ENCODE measurements at places on chromosomes 12 and 14.
A peak's percentile ranks its signal among the peaks of the same experiment; 100 is the strongest.

- no peak for DNase-seq
Observed at GRCh38 chr12:94207849-94208621, 59.7 kb downstream of the PLXNC1 start.

DNA sequence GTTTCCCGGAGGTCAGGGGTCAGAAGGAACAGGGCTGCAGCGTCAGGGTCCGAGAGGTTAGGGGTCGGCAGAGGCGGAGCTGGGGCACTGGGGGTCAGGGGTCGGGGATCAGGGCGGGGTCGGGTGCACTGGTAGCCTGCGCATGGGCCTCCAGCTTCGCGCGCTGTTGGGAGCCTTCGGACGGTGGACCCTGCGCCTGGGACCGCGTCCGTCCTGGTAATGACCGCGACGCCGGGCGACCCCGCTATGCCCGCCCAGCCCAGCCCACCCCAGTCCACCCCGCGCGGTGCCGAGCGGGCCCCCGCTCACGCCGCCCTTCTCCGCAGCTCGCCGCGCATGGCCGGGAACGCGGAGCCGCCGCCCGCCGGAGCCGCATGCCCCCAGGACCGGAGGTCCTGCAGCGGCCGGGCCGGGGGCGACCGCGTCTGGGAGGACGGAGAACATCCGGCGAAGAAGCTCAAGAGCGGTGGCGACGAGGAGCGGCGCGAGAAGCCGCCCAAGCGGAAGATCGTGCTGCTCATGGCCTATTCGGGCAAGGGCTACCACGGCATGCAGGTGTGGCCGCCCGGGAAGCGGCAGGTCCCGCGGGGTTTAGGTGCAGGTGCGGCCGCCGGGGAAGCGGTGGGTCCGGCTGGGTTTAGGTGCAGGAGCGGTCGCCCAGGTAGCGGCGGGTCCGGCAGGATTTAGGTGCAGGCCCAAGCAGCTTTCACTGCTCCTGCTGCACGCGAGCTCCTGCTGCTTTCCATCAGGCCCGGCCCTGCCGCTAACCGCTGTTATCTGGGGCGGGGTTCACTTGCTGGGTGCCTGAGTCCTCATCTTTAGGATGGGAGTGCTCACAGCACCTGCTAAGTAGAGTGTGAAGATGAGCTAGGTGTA is 743 bp downstream of the PUS1 start:
- DNase-seq, result no peak

- no peak for DNase-seq
Observed at GRCh38 chr12:52338241-52338960, 17.2 kb upstream of the KRT83 start.

DNA sequence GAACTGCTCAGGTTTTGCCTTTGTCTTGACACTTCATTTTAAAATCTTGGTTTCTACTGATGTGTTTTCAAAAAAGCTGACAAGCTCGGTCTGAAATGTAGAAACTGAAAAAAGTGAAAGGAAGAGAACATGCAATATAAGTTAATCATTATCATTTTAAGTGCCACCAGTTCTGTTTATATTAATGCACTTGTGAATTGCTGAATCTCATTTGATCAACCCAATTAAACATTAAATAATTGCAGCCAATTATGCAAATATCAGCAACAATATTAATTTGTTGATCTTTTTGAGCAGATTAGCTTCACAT is 133.8 kb downstream of the BCAT1 start:
- no peak for DNase-seq

GRCh38 chr12:111056618-111057521 is 136.5 kb upstream of the MYL2 start:
- no peak for DNase-seq

DNA sequence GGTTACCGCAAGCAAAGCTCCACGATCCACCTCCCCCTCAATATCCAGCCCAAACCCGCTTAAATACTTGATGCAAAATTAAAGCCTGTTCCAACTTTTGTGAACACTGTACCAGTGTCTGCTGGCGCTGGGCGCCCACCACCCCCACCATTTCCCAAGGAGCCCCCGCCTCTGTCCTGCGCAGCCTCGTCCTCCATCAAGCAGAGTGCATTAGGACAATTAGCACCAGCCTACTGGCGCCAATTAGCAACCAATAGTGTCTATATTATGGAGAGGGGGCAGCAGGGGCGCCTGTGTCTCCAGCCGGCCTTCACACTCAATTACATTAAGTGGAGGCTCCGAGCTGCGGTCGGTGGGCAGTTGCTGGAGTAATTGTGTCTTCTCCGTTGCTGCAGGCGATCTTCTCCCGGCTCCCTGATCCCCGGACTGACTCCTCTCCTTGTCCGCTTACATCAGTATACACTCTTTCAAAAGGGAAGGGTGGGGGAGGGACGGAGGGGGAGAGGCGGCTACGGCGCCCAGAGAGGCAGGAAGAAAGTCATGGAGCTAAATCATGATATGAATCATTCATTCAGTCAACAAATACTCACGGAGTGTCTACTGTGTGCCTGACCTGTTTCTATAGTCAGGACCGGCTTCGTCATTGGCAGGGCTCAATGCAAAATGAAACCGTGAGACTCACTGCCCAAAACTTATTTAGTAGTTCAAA is 707.3 kb downstream of the MED13L start:
- no peak for DNase-seq

DNA sequence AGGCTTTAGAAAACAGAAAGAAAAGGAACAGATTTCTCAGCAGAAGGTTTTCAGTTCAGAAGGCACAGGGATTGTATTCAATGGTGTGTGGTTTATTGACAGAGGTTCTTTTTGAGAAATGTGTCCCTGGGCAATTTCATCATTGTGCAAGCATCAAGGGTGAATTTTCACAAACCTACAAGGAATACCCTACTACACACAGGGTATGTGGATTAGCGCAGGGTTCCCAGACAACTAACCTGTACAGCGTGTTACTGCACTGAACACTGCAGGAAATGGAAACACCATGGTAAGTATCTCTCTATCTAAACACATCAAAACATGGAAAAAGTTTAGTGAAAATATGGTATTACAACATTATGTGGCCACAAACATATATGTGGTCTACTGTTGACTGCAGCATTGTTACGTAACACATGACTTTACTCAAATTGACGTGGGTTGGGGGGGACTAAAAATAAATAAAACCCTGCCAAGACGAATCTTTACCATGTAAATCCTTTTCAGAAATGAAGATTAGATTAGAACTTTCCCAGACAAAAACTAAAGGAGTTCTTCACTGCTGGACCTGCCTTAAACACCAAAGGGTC is 893.1 kb downstream of the TMEM121 start:
- no peak for DNase-seq

DNA sequence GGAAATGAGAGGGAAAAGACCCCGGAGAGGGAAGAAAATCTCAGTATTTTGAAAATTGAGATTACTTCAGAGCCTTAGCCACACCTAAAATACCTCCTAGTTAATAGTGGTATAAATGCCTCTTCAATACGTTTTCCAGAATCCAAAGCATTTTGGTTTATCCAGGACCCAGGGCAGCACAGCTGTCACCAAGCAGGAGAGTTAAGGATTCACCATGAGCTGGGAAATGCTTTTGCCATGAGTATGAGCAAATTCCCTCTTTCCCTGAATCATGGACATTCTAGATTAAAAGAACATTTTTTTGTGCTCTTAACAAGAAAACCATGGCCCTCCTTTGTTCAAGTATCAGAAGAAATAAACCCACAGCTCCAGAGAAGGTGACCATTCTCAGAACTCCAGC is 21.8 kb upstream of the RTRAF start:
- DNase-seq, result no peak

- peak; percentile 34 for DNase-seq
Observed at GRCh38 chr12:120817559-120818330, 86.4 kb downstream of the SPPL3 start.

- no peak for DNase-seq
Observed at GRCh38 chr12:67506739-67507138, 141.8 kb upstream of the DYRK2 start.

GRCh38 chr14:80787876-80788275 is 153.7 kb downstream of the CEP128 start:
- no peak for DNase-seq

DNA sequence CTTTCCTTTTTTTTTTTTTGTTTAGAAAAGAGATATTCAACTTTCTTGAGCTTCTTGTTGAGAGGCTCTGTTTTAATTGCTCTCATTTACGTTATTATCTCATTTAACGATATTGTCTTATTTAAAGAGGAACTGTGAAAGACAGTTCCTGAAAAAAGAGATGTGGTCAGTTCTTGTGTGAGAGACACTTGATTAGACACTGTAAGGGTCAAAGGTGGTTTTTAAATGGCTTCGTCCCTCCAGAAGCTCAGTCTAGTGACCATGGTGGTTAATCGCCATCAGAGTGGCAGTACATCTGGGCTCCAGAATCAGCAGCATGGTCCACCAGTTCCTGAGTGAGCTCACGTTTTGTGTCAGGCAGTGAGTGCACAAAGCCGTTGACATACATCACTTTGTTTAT is 57.9 kb upstream of the KCNA5 start:
- no peak for DNase-seq

GRCh38 chr14:74710480-74710879 is 2.4 kb downstream of the AREL1 start:
- DNase-seq, result no peak

- DNase-seq, result no peak
Observed at GRCh38 chr14:38079886-38080285, 127.8 kb upstream of the SSTR1 start.

- DNase-seq, result no peak
Observed at GRCh38 chr14:75440733-75441477, 13.1 kb downstream of the JDP2 start.

DNA sequence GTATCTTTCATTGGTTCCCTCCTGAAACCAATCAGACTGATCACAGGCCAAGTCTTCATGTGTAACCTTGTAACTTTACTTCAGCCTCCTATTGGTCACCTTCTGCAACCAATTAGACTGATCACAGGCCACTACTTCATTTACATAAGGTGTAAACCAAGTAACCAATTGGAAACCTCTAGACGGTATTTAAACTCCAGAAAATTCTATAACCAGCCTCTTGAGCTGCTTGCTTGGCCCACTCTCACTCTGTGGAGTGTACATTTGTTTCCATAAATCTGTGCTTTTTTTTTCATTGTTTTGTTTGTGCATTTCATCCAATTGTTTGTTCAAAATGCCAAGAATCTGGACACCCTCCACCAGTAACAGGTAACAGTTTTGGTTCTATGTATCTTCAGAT is 47.5 kb downstream of the EIF2S3B start:
- DNase-seq, result no peak

DNA sequence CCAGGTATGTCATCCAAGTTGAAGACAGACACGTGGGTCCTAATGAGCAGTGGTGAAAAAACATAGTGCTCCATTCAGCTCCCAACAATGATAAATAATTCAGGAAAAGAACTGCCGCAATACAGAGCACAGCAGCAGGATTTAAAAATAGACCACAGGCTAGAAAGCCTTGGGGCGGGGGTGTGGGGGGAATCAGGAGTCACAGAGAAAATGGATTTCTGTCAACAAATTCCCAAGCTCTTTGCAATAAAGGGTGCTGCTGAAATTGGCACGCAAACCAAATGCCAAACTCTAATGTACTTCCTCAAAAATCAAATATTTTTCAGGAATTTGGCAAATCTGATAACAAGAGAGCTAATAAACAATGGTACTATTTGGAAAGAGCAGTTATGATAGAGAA is 58.6 kb downstream of the R3HDM2 start:
- DNase-seq, result no peak

DNA sequence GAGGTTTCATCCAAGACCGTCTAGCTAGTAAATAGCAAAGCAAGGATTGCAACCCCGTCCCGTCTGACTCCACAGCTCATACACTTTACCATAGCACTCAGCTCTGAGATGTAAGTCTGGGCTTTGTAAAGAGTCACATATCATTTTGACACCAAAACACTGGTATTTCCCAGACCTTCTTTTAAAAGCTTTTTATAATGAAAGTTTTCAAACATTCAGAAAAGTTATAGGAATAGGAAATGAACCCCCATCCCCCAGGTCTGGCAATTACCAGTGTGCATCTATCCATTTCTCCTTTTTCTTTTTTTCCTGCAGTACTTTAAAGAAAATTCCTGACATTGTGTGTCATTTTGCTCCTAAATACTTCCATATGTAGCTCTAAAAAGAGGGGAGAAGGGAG is 183.6 kb upstream of the CCND2 start:
- no peak for DNase-seq

DNA sequence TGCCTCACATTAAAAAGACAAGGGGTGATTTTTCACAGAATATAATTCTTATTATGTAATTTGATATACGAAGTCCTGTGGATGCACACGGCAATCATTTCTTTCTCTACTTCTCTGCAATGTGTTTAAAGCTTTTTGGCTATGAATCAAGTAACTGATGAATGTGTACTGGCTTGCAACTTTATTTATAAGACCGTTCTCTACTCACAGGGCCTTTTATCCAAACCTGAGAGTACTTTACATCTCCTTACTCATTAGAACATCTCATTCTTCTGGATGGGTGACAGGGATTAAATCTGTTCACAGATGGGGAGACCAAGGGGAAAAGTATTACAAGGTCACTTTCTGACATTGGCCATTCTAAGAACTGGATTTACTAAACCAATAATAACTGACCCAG is 215.8 kb upstream of the DIO2 start:
- DNase-seq, result no peak

GRCh38 chr12:76883151-76883550 is 4.3 kb upstream of the CSRP2 start:
- no peak for DNase-seq

- DNase-seq, result no peak
Observed at GRCh38 chr12:69688471-69689427, 10.4 kb downstream of the BEST3 start.

DNA sequence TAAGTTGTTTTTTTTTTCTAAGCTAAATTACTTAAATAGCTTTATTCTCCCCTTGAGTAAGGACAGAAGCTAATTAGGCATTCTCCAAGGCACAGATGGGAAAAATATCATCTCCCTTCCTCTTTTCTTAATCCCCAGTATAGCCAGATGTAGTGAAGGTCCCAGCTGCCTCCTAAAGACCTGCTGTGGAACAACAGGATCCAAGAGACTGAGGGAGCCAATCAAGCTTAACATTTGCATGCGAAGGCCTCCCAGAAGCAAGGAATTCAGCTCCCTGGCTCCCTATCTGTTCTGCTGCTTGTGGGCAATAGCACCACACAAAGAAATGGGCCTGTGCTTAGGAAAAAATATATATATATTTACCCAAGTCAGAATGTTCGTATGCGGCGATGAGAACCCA is 255.2 kb downstream of the SYT1 start:
- no peak for DNase-seq

DNA sequence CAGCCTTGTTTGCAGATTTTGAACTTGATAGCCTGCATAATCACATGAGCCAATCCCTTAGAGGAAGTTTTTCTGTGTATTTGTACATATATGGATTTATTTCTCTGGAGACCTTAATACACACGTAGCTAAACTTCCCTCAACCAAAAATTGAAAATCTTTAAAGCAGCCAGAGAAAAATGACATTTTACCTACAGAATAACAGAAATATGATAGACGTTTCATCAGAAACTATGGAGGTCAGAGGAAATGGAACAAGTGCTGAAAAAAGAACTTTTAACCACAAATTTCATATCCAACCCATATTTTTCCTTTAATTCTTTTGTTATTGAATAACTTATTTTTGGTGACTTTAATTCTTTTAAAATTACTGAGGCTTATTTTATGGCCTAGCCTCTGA is 177.7 kb downstream of the CCDC91 start:
- DNase-seq, result no peak
